CD4-positive, alpha-beta memory T cell (primary cell): ENCODE measurements at places on chromosomes 11 and 22. TPM values are rescaled to one million over a fixed set of nuclear protein-coding genes. Genes with fewer than 3 reads are reported as not detected.

DNA sequence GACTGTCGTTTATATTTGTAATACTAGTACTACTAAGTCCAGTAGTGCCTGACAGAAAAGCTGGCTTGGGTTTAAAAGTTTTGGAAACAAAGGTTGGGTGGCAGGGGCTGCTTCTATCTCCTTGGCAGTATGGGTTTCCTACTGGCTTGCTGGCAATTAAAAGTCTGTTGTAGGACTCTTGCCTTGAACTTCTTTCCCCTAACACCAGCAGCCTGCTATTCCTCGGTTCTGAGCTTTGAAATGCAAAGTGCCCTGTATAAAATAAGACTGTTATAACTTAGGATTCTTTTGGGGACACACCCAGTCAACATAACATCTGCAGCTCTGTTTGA lies 1.3 kb downstream of the RNF169 start:
- DNase-seq = no peak

- no peak for DNase-seq
These were observed 11.2 kb downstream of the C11orf58 start for GRCh38 chr11:16749666-16750065.

GRCh38 chr22:45709060-45709739 lies 37.6 kb downstream of the ATXN10 start:
- no peak for DNase-seq

GRCh38 chr11:45294499-45294898 lies 8.4 kb upstream of the SYT13 start:
- DNase-seq = no peak

GRCh38 chr11:76799066-76799804 lies 16.1 kb downstream of the TSKU start:
- peak; percentile 73 for DNase-seq

- DNase-seq = no peak
These were observed 44.9 kb downstream of the DSCAML1 start for GRCh38 chr11:117752071-117752470.

GRCh38 chr22:24706054-24706453 lies 68.5 kb downstream of the PIWIL3 start:
- DNase-seq = no peak

DNA sequence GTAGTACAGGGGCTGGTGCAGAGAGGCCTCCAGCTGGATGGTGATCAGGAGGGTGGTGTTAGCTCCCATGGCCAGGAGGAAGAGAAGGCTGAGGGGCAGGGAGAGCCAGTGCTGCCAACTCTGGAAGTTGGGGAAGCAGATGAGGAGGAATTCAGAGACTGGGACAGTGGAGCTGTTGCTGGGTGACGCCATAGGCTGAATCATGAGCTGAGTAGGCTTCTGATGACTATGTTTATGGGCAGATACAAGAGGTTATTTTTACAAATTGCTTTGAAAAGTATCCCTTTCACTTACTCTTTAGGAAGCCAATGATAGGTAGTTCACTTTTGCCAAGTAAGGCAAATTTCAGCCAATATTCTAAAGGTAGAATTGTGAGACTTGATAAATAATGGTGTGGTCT lies 3.1 kb downstream of the OR56A1 start:
- DNase-seq = no peak

TEX54 gene
- 1.9 TPM for polyA plus RNA-seq

GRCh38 chr11:131534611-131535010 lies 164.2 kb downstream of the NTM start:
- DNase-seq = no peak

GRCh38 chr22:30270832-30271231 lies 4.2 kb upstream of the OSM start:
- no peak for DNase-seq

DNA sequence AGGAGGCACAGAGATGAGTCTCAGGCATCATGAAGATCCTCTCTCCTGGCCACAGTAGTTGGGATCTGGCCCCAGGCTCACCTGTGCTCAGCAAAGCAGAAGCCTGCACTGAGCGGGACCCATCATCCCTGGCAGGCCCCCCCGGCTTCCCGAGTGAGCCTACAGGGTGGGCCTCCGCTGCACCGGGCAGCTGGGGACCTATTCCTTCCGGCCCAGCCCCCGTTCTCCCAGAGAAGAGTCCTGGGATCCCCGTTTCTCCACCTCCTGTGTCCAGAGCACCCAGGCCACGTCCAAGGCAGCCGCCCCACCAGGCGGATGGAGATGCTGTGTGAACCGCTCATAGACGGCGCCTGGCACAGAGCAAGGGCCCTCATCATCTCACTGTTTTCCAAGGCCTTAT lies 52.5 kb downstream of the ANO1 start:
- DNase-seq = no peak

- DNase-seq = no peak
These were observed 7.5 kb upstream of the PPARA start for GRCh38 chr22:46142548-46143490.

DNA sequence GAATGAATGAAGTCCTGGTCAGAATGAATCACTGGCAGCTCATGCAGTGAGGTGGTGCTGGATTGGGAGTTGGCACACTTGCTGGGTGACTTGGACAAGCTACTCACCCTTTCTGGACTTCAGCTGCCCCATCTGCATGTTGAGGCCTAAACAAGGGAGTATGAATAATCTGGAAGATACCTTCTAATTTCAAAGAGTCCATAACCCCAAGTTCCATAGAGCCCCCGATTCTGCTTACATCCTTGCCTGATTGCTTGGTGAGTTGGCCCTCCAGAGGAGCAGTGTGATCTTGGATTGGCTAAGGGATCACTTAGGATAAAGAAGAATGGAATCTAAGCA lies 18.3 kb upstream of the ACCSL start:
- DNase-seq = no peak

TYR gene
- not detected for polyA plus RNA-seq

DNA sequence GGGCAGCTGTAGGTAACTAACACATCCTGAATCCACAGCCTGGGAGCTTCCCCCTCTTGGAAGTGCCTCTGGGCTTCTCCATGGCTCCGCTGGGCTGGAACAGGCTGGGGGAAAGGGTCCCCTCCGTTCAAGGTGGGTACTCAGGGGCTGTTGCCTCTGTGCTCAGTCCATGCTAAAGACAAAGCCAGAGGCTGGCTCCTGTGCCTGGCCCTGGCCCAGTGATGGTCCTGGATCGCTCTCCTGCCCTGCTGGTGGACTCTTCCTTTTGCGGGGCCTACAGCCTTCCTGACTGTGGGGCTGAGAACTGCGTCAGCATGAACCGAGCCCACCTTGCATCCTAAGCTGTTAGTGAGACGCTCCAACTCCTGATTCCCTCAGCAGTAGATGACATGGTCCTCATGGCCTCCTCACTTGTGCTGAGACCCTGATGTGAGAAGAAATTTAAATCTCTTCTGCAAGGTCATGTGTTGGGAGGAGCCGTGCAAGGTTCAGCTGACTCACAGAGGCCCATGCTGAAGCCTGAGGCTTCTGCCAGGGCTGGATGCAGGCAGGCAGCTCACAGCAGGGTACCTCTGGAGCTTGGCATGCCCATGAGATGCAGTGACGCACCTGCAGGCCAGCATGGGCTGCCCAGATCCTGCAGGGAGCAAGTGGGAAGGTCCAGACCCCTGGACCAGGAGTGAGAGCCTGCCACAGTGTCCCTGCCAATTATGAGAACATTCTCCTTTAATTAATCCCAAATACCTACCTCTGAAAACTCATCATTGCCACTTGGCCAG lies 1285.5 kb downstream of the TBC1D22A start:
- no peak for DNase-seq

DNA sequence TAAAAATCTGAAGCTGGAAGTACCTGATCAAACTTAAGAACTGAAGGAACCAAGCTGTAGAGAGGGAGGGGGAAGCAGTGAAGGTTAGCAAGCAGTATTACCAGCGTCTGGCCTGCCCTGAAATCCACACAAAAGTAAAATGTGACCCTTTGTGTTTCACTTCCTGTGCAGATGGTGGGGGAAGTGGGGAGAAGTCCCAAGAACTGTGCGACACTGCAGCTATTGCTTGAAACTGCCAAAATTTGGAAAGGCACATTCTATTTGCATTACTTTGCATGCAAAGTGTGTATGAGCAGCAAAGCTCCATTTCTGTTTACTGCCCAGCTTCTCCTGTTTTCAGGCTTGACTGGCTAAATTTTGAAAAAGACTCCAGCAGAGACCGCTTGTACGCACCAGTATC lies 72.1 kb upstream of the BMAL1 start:
- DNase-seq = no peak

SAA4 gene
- polyA plus RNA-seq = not detected

TRPM5 gene
- not detected for polyA plus RNA-seq

SMTNL1 gene
- 0.55 TPM for polyA plus RNA-seq

GRCh38 chr22:44574640-44575380 lies 76.8 kb upstream of the RTL6 start:
- DNase-seq = no peak

DNA sequence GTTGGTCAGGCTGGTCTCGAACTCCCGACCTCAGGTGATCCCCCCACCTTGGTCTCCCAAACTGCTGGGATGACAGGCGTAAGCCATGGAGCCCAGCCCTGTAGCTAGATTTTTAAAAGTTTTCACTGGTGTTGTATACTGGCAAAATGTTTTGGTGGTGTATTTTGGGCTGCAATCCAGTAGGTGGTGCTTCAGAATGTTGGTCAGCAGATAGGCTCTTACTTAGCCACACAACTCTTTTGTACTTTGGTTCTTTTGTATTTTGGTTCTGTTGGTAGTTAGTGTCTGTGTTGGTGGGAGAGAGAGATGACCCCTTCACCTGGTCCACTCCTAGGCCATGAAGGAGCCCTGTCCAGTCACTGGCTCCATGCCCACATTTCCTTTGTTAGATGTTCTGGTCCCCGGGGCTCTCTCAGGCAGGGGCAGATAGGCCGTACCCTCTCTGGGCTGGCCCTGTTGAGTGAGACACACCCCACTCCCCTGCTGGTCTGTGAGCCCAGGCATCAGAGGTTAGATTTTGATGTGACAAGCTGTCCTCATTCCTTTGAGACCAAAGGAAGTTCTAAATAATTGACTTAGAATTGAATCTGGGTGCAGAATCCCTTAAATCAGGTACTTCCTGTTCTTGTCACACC lies 123.8 kb downstream of the DDX10 start:
- no peak for DNase-seq

ROBO3 gene
- polyA plus RNA-seq = 0.70 TPM

- no peak for DNase-seq
These were observed 59.1 kb upstream of the SLC22A12 start for GRCh38 chr11:64531906-64532312.

DNA sequence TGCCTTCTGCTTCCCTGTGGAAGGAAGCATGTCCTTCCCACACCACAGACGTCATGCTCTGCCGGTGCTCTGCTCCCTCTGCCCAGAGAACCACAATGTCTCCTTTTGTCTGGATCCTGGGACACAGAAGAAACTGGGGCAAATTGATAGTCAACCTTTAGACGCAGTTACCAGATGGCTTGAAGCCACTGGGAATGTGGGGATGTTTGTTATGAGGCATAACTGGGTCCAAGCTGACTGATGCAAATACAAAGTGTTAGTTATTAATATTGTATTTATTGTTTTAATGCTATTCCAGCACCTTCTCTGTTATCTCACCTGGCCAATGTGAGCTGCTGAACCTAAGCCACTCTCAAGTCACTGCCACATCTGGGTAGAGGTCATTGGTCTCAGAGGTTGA lies 322.2 kb downstream of the SHANK2 start:
- DNase-seq = no peak

BARX2 gene
- polyA plus RNA-seq = not detected

DNA sequence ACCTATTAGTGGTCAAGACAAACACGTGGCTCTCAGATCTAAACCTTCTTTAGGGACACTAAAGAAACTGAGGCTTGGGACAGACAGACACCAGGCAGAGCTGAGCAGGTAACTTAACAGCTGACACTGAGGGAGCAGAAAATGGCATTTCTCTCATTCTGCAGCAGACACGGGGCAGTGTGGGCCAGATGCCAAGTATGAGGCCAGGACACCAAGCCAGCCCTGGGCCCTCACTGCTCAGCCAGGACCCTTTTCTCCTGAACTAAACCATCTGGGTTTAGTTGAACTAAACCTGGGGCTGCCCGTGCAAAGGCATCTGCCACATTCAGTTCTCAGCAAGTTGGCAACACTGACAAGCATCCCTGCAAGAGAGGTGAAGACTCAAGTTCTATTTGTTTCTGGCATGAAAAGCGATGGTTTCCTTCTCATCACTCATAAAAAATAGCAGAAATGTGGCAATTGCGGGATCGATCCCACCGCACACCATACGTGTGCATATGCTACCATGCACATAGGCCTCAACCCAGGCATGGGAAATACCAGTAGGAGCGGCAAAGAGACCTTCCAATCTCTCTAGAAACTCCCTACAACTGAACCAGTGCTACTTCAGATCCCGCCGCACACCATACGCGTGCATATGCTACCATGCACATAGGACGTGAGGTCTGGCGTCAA lies 100.1 kb upstream of the BID start:
- no peak for DNase-seq
